Cortex of kidney (tissue), 1 donor: ENCODE measurements at places on chromosomes 6 and 20.

DNA sequence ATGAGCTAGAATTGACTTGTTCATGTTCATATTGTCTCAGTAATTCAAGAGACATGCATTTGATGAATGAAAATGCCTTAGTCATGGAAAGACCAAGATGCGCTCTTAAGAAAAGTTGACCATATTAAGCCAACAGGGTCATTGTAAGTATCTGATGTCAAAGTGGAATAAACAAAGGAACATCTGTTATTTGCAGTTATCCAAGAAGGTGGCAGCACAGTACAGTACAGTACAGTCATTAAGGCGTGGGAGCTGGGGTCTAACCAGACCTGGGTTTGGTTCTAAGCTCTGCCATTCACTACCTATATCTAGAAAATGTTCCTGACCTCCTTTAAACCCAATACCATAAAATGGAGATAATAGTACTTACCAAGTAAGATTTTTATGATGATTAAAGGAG, 178.1 kb downstream of the BACH2 start:
- no peak for DNase-seq

- DNase-seq = no peak
Observed at GRCh38 chr20:9375221-9375681, 139.1 kb upstream of the LAMP5 start.

DNA sequence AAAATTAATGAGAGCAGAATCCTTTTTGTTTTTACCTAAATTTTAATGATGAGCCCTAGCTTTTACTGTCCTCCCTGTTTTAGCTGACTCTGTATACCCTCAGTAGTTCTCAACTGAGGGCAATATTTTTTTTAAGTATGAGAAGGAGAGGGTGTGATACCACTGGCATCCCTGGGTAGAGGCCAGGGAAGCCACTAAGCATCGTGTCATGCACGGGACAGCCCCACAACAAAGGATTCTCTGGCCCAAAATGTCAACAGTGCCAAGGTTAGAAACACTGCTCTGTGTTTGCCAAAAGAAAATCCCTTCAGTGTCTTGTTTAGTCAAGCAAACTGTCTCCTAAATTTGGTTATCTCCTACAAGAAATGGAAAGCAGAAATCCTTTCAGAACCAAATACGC, 210.4 kb downstream of the KCNQ5 start:
- no peak for DNase-seq

DNA sequence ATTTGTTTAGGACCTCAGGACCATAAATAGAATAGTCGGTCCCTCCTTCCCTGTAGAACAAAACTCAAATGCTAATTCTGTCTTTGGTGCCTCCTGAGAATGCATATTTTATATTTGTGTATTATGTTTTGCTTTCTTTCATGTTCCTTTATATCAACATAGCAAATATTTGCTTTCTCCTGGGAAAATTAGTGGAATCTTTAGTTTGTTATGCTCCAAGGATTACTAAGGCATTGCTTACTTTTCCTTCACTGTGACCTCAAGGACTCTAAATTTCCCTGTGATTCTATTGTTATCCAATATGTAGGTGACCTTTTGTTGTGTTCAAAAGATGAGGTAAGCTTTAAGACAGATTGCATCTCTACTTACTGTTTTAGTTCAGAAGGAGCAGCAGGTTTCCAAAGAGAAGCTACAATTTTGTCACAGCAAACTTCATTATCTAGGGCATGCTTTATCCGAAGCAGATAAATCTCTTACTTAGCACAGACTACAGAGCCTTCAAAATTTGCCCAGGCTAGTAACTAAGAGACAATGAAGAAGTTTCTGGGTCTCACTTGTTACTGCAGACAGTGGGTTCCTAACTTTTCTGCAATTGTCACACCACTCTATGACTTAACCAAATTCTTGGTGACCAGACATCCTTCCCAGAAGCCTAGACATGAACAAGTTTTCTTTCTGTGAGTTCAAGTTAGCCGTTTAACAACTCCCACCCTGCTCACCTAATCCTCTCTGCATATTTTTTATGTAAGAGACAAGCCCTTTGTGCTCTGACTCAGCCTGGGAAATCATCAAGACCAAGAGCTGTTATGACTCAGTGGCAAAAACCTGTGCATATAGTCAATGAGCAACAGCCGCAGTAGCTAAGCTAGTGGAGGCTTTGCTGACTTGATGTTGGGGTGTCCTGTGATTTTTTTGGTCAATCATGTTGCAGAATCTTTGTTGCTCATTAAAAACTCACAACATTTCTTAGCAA, 378.8 kb downstream of the QKI start:
- no peak for DNase-seq
